ENCODE measurements at places on chromosomes 11 and 22.

GRCh38 chr22:29147331-29147899, 58.3 kb upstream of the EMID1 start:
- DNase-seq = no peak

GRCh38 chr11:11769782-11770181, 72.0 kb upstream of the USP47 start:
- DNase-seq = no peak

DNA sequence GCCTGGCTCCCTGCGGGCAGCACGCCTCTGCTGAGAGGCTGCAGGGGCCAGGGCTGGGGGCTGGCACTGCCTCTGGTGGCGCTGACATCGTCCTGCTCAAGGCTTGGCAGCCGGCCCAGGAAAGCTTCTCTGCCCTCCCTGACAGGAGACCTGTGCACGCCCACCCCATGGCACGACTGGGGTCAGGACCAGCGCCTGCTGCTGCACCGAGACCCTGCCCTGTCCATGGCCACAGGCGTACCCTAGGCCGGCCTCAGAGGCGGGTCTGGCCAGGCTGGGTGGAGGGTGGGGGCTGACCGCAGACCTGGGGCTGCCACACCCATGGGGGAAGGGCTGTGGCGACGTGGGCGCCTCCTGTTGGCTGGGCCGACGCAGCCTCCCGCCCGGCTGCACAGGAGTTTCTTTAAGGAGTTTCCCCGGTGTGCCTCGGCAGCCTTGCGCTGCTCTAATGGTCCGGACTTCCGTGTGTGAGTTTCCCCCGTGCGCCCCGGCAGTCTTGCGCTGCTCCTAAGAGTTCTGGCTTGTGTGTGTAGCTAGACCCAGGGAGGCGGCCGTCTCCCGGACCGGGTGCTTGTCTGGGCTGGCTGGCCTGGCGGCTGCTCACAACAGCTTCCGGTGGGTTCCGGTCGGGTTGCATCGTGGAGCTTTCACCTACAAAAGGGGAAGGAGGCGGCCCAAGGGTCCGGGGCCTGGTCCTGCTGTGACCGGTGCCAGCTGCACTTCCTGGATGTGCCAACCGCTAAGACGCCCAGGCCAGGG, 4.6 kb downstream of the TRABD start:
- DNase-seq = peak; percentile 48

DNA sequence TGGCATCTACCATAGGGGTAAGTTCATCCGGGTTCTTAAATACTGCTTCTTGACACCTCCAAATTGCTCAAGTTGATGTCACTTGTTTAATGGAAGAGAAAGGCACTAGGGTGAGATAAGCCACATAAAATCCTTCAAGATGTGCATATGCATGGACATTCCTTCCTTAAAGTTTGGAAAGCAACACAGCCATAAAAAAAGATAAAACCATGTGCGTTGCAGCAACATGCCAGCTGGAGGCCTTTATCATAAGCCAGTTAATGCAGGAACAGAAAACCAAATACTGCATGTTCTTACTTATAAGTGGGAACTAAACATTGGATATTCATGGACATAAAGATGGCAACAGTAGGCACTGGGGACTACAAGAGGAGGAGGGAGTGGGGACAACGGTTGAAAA, 8.0 kb upstream of the IL18BP start:
- no peak for DNase-seq

DNA sequence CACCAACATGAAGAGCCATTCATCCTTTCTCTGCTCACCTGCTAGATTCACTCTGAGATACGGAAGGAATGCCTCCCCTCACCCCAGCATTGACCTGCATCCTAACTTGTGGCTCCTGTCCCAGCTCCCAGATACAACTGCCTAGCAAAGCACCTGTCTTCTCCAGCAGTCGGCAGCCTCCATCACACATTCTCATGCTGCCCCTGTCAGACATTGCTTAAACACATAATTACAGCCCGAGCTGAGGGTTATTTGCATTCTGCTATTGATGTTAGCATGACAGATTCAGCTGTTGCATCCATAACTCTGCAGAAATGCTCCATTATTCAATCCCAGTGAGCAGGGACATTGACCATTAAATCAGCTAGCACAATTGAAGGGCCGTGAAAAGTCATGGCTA, 184.4 kb upstream of the NARS2 start:
- no peak for DNase-seq

DNA sequence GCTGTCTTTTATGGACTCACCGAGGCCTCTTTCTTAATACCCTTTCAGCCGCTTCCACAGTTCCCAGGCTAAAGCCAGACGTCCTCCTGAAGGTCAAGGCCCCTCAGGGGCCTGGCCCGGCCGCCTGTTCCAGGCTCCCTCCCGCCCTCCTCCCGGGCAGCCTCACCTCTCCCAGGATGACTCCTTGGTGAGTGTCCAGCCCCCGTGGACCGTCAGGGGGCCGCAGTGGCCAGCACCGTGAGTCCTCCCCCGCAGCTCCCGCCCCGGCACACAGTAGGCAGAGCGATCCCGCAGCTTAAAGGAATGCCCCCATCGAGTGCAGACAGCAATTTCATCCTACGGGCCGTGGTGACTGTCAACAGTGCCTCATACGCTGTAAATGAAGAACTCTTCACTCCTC, 32.9 kb downstream of the ELFN2 start:
- DNase-seq = no peak

DNA sequence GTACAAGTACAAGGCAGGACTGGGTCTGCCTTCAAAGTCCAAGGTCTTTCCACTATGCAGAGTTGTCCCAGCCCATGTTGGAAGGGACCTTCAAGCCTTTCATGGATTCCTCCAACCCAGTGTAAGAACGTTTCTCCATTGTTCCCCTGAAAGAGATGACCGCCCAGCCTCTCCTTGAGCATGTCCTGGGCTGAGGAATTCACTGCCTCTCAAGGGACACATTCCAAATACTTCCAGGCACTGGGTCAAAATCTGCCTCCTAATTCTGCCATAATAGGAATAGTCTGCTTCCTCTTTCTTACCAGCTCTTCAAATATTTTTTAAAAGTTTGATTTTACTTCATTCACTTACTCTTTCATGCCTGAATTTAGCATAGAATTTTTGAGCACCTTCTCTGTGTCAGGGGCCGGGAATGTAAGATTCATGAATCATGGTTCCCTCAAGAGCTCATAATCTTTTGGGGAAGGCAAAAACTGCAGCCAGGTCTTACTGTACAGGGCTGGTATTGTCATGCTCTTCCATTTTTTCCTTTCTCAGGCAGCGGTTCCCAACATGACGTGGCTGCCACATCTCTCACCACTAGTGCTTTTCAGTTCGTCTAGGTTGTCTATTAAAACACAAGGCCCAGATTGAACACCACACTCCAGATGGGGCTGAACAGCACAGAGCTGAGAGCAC, 143.3 kb upstream of the TBCEL start:
- DNase-seq = no peak

DNA sequence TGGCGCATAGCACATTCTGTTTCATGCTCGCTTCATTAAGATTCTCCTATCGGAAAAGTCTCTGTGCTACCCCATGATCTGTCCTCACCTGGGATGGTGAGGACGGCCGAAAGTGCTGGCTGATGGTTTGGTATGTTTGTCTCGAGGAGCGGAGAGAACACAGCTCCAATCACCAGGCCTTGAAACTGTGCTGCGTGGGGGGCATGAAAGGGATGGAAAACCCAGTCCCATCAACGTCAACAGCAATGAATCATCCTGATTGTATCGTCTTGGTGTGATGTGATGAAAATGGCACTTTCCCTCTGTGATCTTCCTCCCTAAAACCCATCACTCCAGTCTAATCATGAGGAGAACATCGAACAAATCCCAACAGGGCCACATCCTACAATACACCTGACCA, 8.4 kb downstream of the FXYD6 start:
- no peak for DNase-seq

DNA sequence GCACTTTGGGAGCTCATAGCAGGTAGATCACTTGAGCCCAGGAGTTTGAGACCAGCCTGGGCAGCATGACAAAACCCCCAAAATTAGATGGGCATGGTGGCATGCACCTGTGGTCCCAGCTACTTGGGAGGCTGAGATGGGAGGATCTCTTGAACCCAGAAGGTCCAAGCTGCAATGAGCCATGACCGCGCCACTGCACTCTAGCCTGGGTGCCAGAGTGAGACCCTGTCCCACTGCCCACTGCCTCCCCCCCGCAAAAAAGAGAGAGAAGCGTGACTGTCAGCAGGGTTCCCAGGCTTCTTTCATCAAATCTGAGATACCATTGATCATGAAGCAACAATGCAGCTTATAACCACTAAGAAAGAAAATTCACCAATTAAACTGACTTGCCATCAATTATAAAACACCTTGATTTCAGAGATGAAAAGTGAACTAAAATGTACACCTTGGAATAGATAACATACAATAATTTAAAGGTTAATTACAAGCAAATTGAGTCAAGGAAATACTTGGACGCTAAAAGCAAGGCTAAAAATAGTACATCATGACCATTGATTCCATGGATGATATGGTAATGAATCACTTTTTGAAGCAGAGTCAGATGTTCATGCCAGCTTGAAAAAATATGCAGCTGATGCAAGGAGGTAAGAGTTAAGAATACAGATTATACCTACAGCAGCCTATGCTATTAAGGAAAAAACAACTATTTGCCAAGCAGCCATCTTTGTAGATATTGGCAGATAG, 90.8 kb upstream of the ALKBH3 start:
- peak; percentile 33 for DNase-seq

GRCh38 chr22:42417645-42418305, 14.4 kb downstream of the NFAM1 start:
- no peak for DNase-seq

- no peak for DNase-seq
Measured at GRCh38 chr11:111937461-111937769, 272 bp downstream of the DIXDC1 start.

- no peak for DNase-seq
Measured at GRCh38 chr22:24230911-24231656, 13.8 kb downstream of the GGT5 start.

- DNase-seq = no peak
Measured at GRCh38 chr11:121129362-121130340, 28.6 kb downstream of the TECTA start.

GRCh38 chr11:1876361-1877063, 15.2 kb downstream of the PRR33 start:
- DNase-seq = no peak

- no peak for DNase-seq
Measured at GRCh38 chr11:70116386-70117065, 38.4 kb downstream of the ANO1 start.

GRCh38 chr11:126011265-126011664, 51.4 kb downstream of the CDON start:
- no peak for DNase-seq

DNA sequence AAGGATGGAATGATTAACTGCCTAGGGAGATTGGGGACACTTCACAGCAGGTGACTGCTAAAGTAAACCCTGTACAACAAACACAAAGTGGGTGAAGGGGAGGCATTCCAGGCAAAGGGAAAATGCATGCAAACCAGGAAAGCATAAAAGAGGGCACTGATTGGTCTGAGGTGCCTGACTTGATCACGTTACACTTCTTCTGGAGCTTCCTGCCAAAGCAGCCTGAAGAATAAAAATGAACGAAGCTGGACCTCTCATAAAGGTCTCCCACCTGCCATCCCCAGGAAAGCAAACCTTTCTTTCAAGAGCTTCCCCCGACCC, 46.7 kb upstream of the SCUBE2 start:
- no peak for DNase-seq

DNA sequence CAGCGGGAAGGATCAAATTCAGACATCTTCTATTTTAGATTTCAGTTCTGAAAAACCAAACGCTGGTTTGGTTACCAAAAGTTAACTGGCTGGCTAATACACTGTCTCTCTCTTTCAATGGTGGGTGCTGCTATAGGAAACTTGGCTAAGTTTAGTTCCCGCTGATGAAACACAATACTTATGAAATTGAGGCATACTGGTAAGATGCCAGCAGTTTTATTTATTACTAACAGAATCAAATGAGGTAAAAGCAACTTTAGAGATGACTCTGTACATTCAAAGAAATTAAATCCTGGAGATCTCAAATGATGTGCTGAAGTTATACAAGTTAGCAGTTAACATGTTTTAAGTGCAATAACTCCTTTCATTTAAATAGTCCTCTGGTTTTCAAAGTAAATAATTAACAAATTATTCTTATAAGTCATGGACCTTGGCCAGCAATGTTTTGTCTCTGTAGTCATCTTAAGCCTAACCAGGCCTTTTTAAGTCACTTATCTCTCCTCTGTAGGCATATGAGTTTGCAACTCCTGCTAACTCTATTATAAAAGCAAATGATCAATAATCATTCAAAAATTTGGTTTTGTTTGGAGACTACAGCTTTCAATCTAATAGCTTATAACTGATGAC, 54.8 kb downstream of the PAK1 start:
- no peak for DNase-seq

DNA sequence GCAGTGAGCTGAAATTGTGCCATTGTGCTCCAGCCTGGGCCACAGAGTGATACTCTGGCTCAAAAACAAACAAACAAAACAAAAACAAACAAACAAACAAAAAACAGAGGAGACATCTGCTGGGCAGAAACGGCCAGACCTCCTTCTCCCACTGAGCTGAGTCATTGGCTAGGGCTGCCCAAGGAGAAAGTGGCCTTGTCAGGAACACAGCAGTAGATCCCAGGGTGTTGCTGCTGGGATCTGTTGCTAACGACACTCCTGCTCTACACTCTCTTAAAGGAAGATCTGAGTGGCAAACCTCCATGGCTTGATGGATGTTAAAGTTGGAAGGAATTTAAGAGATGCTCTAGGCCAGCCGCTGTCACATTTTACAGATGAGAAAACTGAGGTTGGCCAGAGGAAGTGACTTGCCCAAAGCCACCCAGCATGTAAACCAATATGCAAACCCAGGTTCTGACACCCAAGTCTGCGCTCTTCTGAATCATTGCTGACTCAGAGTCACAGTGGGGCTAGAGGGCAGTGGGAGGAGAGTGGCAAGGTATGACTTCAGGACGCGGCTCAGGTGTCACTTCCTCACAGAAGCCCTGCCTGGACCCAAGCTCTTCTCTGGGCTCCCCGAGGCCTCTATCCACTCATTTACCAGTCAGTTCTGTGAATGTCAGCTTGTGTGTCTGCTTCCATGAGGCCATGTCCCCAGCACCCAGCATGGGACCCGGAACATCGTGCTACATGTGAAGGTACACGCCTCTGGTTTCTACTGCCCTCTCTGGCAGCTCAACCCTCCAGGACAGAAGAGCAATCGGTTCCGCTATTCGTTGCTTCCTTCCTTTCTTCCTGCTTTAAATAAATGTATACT, 11.3 kb upstream of the GDPD5 start:
- no peak for DNase-seq
